GM12864 (cell line): ENCODE measurements at places on chromosomes 3 and 15.

GRCh38 chr3:52175416-52176179, 21.4 kb upstream of the POC1A start:
- DNase-seq: no peak

DNA sequence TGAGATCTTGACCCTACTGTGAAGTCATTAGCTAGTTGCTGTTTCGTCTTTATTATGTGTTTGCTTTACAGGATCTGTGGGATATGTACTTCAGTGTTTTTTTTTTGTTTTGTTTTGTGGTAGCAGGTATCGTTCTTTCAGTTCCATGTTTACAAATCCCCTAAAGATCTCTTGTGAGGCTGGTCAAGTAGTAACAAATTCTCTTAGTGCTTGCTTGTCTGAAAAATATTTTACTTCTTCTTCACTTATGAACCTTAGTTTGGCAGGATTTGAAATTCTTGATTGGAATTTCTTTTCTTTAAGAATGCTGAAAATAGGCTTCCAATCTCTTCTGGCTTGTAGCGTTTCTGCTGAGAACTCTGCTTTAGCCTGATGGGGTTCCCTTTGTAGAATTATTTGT, 235.8 kb upstream of the ALCAM start:
- DNase-seq: no peak

GRCh38 chr15:76059320-76060117, at the start of gene TMEM266:
TMEM266 (plus strand) TSS chr15:76059985; CDS start chr15:76134264, 74,279 bp downstream.
- no peak for DNase-seq

DNA sequence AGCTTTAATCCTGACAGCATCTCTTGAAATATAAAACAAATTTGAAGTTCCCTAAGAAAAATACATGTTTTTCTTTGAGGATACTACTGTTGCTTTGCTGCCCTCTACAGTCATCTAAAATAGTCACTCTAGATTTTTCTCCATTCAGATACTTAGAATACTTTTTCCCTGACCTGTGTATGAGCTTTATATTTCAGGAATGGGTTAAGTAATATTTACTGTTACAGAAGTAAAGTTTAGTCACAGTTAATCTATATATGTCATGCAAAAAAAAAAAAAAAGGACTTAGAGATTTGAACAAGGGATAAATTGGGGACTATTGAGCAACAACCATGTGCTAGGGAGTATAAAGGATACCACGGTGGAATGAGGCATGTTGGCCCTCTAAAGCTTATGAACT, 8.8 kb downstream of the NECTIN3 start:
- DNase-seq: no peak

- DNase-seq: no peak
These were observed 1.4 kb upstream of the ZNF710 start for GRCh38 chr15:89999676-90000185.

DNA sequence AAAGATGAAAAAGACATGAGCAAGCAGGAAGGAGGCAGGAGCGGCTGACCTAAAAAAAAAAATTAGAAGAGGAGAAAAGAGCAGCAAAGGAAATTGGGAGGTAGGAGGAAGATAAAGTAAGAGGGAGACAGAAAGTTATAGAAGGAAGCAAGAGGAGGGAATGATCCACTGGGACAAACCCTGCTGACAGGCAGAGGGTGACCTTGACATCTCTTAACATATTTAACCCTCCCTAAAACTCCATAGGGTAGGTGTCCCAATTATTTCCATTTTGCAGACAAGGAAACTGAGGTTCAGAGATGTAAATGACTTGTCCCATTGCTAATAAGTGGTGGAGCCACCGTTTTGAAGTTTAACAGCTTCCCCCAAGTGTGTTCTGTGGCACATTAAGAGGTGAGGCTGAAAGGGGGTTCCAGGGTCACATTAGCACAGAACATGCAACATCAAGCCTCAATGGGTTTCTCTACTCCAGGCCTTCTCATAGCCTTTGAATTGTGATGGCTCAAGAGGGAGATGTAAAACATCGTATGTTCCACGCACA, 37.4 kb upstream of the PRICKLE2 start:
- DNase-seq: no peak

DNA sequence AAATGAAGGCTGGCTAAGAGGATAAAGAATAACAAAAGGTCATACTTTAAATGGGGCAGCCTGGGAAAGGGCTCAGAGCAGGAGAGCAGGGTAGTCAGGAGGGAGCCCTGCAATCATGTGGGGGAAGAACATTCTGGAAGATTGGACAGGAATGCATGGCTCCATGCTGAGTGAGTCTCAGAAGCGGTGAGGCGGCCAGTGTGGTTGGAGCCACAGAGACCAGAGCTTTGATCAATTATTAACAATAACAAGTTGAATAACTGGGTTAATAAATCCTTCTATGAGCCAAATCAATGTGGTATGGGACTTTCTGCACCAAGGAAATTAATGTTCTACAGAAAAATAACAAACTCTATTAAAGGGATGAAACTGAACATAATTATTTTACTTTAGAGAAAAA, 57.9 kb upstream of the DCUN1D1 start:
- no peak for DNase-seq

DNA sequence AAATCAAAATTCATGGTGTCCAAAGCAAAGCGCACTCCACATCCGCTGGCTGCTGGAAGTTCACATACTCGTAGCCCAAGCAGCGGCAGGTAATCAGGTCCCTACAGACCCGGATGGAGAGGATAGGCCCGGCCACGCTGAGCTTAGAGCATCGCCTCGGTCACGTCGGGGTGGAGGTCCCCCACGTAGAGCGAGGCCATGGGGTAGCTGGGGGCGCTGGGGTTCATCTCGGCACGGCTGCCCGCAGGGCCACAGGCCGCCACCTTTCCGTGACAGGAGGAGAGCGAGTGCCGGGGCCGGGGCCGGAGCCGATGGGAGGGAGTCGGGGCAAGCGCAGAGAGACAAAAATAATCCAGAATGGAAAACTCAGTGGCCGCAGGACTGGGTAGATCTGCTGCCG, 16.1 kb upstream of the STRIT1 start:
- no peak for DNase-seq

GRCh38 chr15:33370623-33371020, 59.9 kb downstream of the RYR3 start:
- DNase-seq: no peak

DNA sequence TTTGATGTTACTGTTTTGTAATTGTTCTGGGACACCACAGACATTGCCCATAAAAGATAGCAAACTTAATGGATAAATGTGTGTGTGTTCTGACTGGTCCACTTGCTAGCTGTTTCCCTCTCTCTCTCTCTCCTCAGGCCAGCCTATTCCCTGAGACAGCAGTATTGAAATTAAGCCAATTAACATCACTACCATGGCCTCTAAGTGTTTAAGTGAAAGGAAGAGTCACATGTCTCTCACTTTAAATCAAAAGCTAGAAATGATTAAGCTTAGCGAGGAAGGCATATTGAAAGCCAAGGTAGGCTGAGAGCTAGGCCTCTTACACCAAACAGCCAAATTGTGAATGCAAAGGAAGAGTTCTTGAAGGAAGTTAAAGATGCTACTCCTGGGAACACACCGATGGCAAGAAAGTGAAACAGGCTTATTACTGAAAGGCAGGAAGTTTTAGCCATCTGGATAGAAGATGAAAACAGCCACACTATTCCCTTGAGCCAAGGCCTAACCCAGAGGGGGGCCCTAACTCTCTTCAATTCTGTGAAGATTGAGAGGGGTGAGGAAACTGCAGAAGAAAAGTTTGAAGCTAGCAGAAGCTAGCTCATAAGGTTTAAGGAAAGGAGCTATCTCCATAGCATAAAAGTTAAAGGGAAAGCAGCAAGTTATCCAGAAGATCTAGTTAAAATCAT, 295.1 kb downstream of the CHST2 start:
- DNase-seq: no peak

GRCh38 chr15:96535148-96535547, 204.6 kb downstream of the NR2F2 start:
- no peak for DNase-seq

- DNase-seq: no peak
These were observed 3.4 kb upstream of the CTNNB1 start for GRCh38 chr3:41195946-41196345.

DNA sequence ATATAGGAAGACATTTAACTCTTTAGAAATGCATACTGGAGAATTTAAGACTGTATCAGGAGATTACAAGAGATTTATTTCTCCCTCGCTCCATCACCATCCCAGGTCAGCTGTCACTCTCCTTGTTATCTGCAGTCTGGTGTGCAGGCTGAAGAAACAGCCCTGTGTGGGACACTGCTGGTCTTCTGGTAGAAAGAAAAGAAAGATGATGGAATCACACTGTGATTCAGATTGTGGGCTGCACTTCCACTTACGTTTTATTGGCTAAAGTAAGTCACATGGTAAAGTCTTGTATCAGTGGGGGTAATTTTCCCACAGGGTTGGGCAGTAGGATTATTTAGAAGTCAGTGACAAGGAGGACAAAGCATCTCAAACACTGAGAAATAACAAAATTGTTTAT, 18.1 kb upstream of the ATP1B3 start:
- no peak for DNase-seq
